NAMALWA (cell line): ENCODE measurements at places on chromosomes 11 and 22.

GRCh38 chr22:37282385-37282677 is at the start of gene CYTH4:
TSS of gene CYTH4 (plus strand) at chr22:37282508. CDS start at chr22:37282570, 62 bp downstream.
- peak; percentile 74 for DNase-seq

DNA sequence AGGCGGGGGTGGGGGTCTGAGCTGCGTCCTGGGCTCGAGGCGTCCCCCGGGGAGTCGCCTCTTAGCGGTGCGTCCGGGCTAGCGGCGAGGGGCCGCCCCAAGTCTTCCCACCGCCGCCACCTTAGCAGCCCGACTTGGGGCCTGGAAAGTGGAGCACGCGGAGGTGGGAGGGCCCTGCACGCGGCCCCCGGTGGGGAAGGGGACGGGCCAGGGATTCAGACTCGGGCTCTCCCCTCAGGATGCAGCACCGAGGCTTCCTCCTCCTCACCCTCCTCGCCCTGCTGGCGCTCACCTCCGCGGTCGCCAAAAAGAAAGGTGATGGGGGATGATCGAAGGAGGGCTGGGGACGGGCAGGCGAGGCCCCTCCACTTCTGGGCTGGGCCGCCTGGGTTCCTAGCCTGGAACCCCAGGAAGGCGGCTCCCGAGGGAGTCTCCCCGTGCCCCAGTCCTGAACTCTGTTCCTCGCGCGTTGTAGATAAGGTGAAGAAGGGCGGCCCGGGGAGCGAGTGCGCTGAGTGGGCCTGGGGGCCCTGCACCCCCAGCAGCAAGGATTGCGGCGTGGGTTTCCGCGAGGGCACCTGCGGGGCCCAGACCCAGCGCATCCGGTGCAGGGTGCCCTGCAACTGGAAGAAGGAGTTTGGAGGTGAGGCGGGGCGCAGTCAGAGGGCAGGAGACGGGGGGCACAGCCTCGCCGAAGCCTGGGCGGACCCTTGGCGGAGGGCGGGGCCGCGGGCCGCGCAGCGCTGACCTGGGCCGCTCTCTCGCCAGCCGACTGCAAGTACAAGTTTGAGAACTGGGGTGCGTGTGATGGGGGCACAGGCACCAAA is 563 bp downstream of the MDK start:
- DNase-seq: no peak

DNA sequence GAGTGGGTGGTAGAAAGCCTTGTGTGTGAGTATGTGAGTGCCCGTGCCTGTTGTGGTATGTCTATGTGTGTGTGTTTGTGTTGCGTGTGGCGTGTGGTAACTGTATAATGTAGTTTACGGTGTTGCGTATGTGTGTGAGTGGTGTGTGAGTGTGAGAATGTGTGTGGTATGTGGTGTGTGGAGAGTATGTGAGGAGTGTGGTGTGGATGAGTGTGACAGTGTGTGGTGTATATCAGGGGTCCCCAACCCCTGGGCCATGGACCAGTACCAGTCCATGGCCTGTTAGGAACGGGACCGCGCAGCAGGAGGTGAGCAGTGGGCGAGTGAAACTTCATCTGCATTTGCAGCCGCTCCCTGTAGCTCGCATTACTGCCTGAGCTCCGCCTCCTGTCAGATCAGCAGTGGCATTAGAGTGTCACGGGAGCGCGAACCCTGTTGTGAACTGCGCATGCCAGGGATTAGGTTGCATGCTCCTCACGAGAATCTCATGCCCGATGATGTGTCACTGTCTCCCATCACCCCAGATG is 5.7 kb downstream of the UPK3A start:
- no peak for DNase-seq

GRCh38 chr22:27331526-27332281 is 469.9 kb downstream of the MN1 start:
- peak; percentile 9 for DNase-seq

DNA sequence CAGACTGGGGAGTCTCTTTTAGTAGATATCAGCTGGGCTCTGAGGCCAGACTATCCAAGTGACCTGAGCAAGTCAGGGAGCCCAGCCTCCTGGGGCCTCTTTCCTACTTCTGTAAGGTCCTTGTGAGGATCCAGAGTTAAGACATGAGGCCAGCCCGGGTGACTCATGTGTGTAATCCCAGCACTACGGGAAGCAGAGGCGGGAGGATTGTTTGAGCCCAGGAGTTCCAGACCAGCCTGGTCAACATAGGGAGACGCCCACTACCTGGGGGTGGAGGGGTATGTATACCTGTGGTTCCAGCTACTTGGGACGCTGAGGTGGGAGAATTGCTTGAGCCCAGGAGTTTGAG is 36.9 kb upstream of the POLA2 start:
- DNase-seq: no peak

GRCh38 chr11:66277471-66278362 is at the start of gene CNIH2:
TSS of gene CNIH2 (plus strand) at chr11:66278175. CDS start at chr11:66278457, 282 bp downstream.
- DNase-seq: peak; percentile 53

DNA sequence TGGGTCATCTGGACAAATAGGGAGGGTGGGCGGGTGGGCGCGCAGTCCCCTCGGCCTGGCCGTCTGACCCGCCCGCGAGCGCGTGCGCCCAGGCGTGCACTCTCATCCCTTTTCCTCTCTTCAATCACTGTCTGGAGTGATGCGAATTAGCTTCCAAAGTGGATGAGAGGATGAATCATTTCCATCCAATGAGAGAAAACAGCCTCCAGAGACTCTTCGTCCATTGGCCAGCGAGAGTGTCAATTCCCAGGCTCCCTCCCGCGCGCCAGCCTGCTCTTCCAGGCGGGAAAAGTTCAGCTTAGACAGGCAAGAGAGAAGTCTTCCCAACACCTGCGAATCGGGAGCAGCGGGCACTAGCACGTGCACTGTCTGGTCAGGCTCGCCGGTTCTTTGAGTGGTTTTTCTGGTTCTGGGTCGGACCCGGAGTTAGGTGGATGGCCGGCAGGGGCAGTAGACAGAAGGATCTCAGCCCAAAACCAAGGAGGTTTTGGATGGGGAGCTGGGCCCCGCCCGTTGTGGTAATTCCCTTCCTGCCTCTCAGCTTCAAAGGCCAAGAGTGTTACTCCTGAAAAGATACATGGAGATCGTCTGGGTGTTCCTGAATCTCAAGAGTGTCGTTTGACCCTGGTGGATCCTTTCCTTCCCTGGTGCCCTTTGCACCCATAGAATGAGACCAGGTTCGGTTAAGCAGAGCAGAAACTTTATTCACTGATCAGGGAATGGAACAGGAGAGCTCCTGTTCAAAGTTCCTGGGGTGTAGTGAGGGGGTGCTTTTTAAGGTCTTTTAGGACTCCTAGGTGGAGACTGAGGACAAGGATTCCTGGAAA is 33.4 kb upstream of the GLYATL1 start:
- no peak for DNase-seq

- peak; percentile 23 for DNase-seq
These were observed 23.4 kb upstream of the NECTIN1 start for GRCh38 chr11:119752345-119752871.

DNA sequence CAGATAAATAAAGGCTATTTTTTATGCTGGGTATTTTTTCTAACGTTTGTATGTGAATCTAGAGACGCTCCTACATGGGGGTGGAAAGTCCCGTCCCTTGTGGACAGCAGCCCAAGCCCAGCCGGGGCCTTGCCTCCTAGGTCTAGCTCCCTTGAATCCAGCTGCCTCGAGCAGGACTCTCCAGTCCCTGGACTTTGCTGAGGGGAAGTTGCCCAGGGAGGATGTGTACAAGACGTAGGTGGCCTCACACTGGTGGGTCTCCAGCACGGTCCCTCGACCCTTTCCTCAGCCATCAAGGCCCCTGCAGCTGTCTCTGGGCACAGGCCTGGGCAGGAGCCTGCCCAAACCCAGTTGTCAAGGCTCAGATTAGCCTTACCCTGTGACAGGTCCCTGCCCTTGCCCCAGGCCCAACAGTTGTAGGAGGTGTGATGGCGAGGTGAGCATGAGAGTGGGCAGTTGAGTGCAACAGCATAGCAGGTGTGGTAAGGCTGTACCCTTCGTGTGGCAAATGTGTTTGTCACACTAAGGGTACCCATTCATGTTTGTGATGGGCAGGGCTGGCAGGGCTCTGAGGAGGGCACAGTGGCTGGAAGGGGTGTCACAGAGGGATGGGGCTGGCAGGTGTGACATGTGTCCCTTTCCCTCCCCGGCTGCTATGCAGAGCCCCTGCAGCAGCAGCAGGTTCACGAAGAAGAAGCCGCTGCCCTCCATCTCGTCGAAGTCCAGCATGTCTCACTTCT is 3.4 kb downstream of the CCDC116 start:
- no peak for DNase-seq

DNA sequence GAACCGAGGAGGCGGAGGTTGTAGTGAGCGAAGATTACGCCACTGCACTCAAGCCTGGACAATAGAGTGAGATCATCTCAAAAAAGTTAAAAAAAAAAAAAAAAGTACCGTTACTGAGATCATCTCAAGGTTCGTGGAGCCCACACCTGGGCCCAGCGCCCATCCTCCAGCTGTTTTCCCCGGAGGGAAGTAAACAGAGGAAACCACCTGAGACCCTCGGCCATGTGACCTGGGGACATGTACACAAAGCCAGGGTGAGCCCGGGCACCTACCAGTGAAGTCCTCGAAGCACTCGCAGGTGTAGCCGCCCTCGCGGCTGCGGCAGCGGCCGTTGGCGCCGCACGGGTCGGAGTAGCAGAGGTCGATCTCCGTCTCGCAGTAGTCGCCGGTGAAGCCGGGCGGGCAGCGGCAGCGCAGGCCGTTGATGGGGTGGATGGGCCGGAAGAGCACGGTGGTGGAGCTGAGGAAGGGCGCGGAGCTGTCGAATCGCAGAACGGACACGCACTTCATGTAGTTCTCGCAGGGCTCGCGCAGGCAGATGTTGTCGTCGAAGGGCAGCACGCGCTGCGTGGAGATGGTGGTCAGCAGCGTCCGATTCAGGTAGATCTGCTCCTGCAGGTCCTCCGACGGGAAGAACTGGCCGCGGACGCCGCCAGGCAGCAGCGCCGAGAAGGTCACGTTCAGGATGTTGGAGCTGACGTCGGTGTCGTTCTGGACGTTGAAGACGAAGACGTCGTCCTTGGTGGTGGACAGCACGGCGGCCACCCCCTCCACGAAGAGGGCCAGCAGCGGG is 73.8 kb downstream of the CELSR1 start:
- peak; percentile 14 for DNase-seq

GRCh38 chr11:12865863-12866595 is 143.1 kb upstream of the RASSF10 start:
- DNase-seq: no peak

DNA sequence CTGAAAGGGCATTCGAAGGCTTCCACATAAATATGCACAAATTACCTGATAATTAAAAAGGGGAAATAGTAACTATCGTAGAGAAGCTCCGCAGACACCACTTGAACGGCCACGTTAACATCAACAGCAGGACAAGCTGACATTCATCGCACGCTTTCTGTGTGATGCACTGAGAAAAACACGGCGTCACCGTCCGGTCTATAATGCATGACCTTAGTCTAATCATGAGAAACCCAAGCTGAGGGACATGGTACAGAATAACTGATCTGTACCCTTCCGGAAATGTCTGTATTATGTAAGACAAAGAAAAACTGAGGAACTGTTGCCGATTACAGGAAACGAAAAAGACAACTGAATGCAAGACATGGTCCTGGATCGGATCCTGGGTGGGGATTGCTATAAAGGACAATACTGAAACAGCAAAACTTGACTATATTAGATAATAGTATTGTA is 678 bp upstream of the RANGAP1 start:
- DNase-seq: peak; percentile 89

- no peak for DNase-seq
These were observed 9.8 kb downstream of the NRXN2 start for GRCh38 chr11:64713016-64713707.

GRCh38 chr11:60964801-60965200 is 6.7 kb upstream of the CD6 start:
- DNase-seq: no peak

- DNase-seq: no peak
These were observed 9.3 kb downstream of the ATP5MGL start for GRCh38 chr22:42630901-42631602.

DNA sequence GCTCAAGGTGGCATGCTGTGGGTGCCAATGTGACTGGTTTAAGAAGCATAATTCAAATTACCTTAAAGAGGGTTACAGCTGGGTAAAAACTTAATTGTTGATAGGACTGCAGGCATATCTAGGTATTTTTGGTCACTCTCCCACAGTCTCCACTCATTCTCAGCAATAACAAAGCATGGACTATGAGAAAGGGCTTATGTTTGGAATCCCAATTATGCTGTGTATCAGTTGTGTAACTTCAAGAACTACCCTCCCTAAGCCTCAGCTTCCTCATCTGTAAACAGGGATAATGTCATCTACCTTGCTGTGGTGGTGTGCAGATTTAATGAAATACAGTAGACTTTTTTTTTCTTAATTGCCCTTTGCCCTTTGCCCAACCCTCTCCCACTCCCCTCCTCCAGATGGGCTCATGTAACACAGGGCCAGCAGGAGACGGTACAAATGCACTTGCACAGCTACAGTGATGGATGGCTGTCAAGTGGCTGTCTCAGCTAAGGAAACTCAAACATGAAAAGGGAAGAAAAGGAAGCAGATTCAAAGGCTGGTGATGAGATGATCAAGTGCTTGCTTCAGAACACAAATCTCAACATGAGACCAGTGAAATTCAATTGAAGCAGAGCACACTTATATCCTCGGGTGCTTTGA is 37.6 kb downstream of the MAP6 start:
- no peak for DNase-seq

DNA sequence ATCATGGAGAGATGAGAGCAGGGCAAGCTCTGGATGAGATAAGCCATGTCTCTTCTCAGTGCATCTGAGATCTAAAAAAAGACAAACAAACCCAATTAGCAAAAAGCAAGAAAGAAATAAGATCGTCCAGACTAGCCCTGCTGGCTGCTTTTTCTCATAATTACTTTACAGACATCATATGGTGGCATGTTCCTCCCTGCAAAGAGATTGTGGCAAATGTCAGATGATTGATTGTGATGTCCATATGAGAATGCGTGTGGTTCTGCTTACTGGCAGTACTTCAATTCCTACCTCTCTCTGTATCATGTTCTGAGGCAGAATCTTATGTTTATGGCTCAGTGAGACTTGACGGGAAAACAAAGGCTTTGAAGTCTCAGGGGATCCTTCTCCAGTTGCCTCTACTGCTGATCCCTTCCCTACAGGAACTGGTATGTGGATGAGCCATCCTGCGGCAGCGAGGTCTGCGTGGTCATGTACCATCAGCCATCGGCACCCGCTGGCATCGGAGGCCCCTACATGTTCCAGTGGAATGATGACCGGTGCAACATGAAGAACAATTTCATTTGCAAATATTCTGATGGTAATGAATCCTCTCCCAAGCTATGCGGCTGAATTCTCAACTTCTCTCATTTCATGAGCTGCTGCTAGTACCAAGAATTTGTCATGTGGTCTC is 8.8 kb downstream of the LAYN start:
- no peak for DNase-seq

DNA sequence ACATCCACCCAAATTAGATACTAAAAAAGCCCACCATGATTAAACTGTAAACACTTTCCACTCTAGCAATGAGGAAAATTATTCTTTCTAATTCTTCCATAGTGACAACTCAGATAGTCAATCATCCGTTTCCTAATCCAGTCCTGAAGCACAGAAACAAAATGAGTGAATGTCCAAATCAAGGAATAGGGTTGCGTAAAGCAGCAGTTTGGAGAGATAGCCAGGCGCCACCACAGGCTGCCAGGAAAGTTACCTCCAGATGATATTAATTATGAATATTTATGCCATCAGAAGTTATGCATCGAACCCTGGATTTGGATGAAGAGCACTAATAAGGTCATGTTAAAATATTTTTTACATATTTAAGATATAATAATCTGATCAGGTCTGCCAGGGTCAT is 63.2 kb downstream of the ETS1 start:
- DNase-seq: no peak
